ENCODE measurements at places on chromosomes 2 and 18.

DNA sequence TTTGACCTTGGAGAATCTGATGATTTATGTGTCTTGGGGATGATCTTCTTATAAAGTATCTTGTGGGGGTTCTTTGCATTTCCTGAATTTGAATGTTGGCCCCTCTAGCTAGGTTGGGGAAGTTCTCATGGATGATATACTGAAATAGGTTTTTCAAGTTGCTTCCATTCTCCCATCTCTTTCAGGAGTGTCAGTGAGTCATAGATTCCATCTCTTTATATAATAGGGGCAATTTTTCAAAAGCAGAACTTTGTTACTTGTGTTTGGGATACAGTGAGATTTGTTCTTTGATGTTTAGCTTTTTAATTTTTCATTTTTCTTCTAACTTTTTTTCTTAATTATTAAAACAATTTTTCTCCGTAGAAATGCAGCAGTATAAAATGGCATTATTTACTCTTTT lies 19.4 kb downstream of the TMEM87B start:
- DNase-seq = no peak

- no peak for DNase-seq
Measured at GRCh38 chr2:202327858-202328257, 48.3 kb upstream of the BMPR2 start.

DNA sequence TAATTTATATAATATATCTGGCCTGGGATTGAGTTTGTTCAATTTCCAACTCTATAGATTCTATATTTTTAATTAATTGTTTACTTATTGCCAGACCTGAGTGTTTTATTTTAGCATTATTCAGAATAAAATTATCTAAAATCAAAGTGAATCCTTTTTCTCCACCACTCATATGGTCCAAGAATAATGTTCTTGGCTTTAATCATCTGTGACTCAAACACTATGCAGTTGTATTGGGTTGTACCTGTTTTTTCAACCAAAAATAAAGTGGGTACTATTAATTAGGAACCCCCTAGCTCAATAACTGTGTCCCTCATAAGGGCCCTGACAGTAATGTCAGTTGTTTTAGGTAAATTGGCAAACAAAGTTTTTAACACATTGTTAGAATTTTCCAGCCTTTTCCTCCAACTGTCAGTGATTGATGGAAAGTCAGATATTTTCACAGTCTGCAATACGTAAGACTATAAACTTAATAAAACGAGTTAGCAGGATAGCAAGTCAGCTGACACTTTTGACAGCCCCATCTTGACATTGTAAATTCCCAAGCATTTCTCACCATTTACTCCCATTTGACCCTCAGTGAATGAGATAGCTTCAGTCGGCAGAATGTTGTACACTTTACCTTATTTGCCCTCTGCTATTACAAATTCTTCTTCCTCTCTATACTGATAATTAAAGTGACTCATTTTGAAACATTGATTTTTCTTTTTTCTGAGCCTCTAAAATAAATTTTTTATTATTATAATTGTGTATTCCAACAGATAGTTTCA lies 587.4 kb downstream of the METTL4 start:
- no peak for DNase-seq

DNA sequence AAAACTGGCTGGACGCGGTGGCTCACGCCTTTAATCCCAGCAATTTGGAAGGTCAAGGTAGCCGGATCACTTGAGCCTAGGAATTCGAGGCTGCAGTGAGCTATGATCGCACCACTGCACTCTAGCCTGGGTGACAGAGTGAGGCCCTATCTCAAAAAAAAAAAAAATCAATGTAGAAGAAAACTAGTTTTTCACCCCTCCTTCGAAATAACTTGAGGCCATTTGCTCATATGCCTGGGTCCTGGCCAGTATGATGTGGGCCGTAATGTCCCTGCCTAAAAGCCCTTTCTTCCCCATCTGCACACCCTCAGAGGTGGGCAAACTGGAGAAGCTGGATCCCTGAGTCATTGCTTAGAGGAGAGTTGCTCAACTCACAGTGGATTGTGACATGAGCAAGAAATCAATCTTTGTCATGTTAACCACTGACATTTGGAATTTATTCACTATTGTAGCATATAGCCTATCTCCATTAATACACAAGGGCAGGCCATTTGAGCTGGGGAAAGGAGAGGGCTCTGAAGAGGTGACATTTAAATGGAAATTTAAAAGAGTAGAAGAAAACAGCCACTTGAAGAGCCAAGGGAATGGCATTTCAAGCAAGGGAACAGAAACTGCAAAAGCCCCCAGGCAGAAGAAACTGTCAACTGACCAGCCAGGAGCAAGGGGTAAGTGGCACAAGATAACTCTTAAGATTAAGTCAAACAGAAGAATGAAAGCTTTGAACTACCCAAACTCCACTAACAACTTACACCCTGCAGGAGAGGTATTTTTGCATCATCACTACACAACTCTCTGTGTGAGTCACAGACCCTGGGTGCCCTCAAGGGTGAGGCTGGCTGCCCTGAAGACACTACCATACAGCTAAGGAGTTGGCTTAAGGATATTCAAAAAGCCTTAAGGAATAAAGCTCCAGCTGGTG lies 7.6 kb upstream of the METTL21A start:
- no peak for DNase-seq

DNA sequence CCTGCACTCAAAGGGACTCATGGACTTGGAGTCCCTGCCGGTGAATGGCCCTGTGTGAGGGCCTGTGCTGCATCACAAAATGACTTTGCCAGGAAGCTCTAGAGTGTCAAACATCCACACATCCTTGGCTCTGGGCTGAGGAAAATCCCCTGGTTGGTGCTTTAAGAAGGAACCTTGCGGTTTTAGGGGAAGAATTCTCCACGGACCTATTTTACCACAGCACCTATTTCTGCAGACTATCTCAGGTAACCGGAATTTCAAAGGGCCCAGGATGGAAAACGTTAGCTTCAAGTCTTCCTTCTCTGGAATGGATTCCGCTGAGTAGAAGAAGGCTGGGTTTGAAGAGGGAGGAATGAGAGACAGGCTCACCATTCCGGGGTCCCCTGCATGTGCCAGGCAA lies 166.2 kb downstream of the ALK start:
- no peak for DNase-seq

DNA sequence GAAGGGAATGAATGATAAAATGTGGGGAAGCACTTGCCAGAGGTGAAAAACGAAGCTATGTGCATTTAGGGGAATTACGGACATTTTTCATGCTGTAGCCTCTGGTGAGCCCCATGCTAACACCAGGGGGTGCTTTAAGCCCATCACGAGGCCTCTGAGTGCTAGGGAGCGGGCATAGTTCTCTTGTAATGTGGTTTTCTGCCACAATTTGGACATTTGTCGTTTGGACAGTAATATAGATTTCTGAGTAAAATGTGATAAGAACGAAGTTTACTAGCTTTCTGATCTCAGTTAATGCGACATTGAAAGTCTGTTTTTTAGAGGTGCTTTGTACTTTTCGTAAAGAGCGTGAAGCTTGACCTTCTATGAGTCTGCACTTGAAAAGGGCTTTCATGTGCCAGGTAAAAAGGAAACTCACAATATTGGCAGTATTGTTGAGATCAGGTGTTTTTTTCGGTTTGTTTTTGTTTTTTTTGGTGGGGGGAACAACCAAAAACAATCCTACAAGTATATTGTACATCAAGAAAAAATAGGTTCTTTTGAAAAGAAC lies 50.6 kb downstream of the TRAF3IP1 start:
- peak; percentile 48 for DNase-seq

DNA sequence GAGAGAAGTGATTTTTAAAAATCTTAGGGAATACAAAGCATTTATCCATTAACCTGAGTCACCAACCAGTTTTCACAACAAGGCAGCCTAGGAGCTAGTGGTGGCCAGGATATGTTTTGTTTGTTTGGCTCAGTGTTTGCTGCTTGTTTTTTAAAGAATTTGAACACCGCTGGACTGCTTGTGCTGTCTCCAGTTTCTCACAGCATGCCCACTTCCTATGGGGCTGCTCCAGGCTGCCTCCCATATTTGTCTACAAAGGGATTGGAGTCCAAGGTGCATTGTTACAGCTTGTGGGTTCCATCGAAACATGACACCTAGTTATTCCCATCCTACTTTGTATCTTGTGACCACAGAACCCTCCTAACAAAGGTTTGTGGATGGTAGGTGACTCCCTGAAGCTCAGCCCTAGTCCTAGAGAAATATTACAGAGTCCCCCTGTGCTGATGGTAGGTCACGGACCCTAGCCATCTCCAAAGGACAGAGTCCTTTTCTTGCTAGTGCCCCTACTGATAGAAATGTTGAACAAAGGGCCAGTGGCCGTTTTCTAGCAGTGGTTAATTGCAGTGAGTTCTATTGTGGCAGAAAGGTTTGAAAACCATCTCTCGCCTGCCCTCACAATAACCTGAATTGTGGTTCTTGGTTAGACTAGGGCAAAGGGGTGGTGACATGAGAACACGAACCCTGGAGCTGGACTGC lies 23.2 kb downstream of the GPR39 start:
- DNase-seq = no peak

DNA sequence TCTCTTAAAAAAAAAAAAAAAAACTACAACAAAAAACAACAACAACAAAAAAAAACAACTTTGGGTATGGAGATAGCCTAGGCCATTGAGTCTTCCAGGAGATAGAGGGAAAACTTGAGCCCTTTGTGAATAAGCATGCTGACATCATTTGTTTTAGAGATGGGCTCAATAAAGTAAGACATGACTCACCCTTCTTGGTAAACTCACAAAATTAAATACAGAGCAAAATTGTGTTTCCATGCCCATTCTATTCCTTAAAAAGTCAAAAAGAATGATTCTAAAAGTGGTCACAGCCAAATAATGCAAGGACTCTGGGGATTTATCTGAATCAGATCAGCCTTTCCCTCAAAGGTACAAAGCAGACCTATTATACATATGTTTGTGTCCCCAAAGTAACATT lies 117.4 kb downstream of the ETAA1 start:
- DNase-seq = no peak

GRCh38 chr2:27965841-27966240 lies 75.3 kb downstream of the BABAM2 start:
- no peak for DNase-seq

DNA sequence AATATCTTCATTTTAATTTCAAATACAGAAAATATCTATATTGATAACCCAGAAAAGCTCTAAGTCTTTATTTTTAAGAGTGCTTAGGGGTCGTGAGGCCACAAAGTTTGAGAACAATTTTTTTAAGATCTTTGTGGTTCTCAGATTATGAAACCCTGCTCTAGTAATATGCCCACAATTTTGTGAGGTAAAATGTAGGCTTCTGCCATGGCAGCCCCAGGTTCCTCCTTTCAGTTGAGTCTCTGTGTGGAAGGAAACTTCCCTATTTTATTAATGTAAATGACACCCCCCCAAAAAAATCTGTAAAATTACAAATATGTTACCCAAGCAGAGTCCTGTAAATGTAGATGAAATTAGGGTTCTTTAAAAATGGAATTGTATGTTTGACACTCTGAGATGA lies 600.5 kb downstream of the SATB2 start:
- no peak for DNase-seq

GRCh38 chr2:216090369-216090786 lies 8.7 kb downstream of the TMEM169 start:
- DNase-seq = no peak

- DNase-seq = no peak
Measured at GRCh38 chr2:40700231-40700954, 248.5 kb upstream of the SLC8A1 start.

DNA sequence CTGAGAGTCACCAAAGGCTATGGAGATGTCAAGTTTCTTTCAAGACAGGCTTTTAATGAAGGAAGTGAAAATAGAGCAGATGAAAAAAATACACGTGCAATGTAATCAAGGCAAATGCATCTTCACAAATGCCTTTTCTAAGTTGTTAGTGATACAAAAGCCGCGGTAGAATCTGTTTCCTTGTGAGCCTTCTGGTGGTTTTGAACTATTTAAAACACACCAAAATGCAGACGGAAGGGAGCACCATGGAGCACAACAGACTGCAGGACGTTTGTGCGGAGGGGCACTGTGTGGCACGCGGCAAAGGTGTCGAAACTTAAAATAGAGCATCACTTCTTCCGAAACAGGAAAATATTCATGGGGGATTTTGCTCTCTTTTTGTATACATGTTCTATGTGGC lies 65.0 kb upstream of the BOD1L2 start:
- no peak for DNase-seq

DNA sequence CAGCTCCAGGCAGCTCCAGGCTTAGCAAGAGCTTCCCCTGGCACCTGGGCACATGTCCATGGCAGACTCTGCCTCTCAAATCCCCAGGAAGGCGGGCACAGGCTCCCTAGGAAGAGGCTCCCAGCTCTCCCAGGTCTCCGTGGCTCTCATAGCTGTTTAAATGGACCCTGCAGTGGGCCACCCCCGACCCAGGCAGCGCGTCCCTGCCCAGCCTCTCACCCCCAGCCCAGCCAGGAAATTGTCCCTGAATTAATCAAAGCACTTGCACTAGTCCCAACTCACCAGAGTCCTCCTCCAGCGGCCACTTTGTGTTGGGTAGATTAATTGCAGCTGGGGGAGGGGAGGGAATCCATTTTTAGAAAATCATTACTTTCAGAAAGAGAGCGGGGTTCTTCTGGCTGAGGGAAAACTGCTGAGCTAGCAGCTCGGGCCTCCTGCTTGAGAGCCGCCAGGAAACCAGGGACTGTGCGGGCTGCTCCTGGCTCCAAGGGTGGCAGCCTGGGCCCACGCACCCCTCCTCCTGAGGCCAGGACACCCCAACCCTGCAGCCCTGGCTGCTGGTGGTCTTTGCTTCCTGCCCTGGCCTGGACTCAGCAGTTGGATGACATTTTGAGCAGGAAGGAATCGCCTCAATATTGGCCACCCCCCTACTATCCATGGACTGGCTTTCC lies 36.0 kb downstream of the SMAD7 start:
- DNase-seq = no peak

DNA sequence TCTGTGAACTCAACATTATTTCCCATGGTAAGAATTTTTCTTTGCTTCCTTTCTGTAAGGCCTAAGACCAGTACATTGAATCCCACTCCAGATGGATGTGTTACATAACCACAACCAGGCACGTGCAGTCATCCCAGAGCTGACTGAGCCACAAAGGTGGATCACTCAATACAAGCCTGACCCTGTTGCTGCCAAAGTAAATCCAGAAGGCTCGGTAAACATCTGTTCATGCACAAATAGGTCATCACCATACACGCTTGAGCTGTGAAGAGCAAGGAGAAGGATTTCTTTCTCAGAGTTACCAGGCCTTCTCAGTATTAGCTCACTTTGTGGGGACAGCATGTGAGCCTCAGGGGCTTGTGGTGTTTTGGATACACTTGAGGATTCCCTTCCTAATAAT lies 791.4 kb upstream of the FANCL start:
- DNase-seq = no peak

DNA sequence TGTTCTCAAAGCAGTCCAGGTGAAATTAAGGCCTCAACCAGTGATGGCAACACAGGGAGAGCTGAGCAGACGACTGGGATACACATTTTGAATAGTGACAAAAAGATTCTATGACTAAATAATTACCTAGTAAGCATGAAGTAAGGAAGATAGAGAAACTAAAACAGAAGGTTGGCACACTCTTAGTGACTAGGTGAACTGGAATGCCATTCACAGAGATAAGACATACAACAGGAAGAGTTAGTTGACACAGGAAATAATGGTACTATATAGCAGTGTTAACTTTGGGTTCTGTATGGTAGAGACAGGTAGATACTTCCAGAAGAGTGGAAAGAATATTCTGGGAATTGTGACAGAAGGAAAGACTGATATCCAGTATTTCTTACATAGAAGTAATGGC lies 181.8 kb upstream of the NT5C1B start:
- no peak for DNase-seq

GRCh38 chr18:69580107-69580506 lies 179.4 kb downstream of the DOK6 start:
- DNase-seq = no peak
